ENCODE measurements at places on chromosomes 4 and X.

GRCh38 chrX:93332329-93332728, 341.0 kb downstream of the NAP1L3 start:
- DNase-seq = no peak

DNA sequence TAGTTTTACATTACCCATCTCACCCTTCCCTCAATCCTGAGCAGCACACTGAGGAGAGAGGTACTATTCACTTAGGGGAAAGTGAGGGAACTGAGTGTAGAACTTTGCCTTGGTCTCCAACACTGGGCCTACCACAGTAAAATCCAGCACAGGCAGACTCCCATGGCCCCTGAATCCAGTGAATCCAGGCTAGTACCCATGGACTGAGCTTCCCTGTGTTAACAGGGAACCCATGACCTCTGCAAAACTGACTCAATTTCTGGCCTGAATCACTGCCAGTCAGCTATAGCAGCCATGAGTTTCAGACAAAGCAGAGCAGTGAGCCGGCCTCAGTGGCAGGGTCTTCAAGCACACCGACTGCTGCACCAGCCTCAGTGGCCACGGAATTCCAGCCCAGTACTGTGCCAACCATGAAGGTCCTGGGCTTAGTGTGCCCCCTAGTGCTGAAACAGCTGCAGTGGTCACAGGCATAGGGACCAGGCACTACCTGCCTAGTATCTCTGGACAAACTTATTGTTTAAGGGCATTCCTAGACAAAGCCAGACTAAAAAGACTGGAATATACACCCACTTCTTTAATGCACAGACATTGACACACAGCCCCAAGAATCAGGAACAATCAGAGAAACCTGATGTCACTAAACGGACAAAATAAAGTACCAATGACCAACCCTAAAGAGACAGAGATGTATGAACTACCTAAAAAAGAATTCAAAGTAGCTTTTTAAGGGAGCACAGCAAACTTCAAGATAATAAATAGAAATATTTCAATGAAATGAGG, 127.4 kb upstream of the RPL34 start:
- DNase-seq = no peak

GRCh38 chr4:7569810-7570783, 135.4 kb upstream of the PSAPL1 start:
- DNase-seq = no peak

DNA sequence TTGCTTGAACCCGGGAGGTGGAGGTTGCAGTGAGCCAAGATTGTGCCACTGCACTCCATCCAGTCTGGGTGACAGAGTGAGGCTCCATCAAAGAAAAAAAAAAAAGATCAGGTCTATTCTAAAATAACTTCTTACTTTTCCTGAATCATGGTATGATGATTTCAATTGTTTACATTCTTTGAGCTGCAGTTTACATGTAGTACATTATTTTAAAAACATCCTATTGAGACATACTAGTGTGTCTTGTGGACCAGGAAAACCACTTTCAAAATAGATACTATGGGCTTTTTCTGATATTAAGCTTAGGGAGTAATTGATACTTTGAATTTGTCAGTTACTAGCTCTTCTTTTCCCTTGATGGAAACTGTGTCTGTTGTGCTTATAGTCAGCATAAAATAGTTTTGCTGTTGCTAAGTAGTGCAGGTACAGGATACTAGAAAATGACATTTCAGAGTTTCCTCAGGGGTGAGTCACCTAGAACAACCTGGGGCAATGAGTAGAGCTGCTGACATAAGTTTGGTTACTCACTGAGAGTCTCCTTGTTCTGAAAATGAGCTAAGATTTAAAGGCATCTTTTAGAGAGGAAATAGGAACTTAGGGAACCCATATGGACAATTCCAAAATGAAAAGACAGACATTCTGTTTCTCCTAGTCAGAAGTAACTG, 53.2 kb upstream of the C4orf54 start:
- DNase-seq = no peak
